Hepatocyte (in vitro differentiated cells): ENCODE measurements at places on chromosomes 3 and 15.
A peak's percentile ranks its signal among the peaks of the same experiment; 100 is the strongest.

- H3K27me3 ChIP-seq = no peaks in the 10 kb centered on the region
- H3K36me3 ChIP-seq = no peaks in the 10 kb centered on the region
- H3K4me1 ChIP-seq = no peaks in the 10 kb centered on the region
- H3K4me3 ChIP-seq = no peak overlapping the region
- H3K27ac ChIP-seq = no peak overlapping the region
Measured at GRCh38 chr3:139561255-139561817, 21.8 kb upstream of the RBP1 start.

DNA sequence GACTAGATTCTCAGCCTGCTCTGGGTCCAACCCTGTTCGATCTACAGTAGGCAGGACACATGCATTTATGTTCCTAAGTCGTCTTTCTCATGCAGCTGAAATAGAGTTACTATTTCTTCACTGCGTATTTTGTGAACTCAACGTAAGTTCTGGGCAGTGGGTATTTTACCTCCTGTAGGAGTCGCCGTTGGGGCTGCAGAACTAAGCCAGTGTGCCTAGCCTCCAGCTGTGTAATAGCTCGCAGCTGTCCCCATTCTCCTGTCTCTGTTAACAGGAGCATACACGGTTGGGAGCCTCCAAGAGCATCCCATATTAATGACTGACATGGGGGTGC, 58.4 kb upstream of the HRH1 start:
- H3K27me3 ChIP-seq = no peaks in the 10 kb centered on the region
- no peak for DNase-seq
- H3K36me3 ChIP-seq = no peaks in the 10 kb centered on the region
- no peak overlapping the region for H3K27ac ChIP-seq

GRCh38 chr3:189496375-189497138, 134.6 kb upstream of the TP63 start:
- DNase-seq = no peak
- no peak overlapping the region for H3K4me3 ChIP-seq
- H3K27me3 ChIP-seq = no peaks in the 10 kb centered on the region
- no peaks in the 10 kb centered on the region for H3K36me3 ChIP-seq
- no peaks in the 10 kb centered on the region for H3K4me1 ChIP-seq

DNA sequence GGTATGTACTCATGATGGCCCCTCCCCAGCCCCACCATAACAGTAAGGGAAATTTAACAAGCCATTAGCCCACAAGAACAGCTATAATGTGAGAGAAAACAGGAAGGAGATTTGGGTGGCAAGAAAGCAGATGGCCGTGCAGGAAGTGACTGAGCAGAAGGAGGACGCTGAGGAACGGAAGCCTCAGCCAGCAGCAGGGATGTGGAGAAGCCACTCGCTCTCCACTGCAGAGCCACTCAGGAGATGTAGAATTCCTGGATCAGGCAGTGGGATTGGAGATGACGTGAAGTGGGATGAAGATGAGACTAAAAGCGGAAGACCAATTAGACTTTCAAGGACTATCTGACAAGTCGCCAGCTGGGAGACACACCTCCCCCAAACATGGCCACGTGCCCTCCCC, 31.2 kb downstream of the PRR23E start:
- no peaks in the 10 kb centered on the region for H3K4me1 ChIP-seq
- no peak overlapping the region for H3K4me3 ChIP-seq
- H3K27ac ChIP-seq = no peak overlapping the region
- H3K36me3 ChIP-seq = no peaks in the 10 kb centered on the region

DNA sequence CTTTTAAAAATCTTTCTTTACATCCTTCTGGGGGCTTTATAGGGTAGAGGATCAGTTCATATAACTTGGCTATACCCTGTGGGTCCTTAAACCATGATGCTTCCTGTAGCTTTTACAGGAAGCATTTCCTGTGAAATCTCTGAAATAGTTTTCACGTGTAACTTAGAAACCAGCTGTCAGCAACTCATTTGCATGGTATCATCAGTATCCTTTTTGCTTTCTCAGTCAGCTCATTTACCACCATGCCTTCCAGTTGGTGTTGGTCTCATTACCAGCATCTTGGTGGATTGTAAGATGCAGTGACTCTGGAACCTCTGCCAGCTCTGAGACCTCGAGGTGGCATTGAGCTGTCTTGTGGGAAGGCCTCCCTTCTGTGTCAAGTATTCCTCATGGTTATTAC, 96.7 kb upstream of the MYZAP start:
- peak overlapping the region; percentile 79 for H3K27ac ChIP-seq
- no peak overlapping the region for H3K4me3 ChIP-seq
- H3K36me3 ChIP-seq = no peaks in the 10 kb centered on the region
- no peak for DNase-seq
- H3K4me1 ChIP-seq = peaks cover 29% of the 10 kb centered on the region
- H3K27me3 ChIP-seq = no peaks in the 10 kb centered on the region

GRCh38 chr3:30349507-30349906, 256.9 kb upstream of the TGFBR2 start:
- H3K4me3 ChIP-seq = no peak overlapping the region

- no peaks in the 10 kb centered on the region for H3K27me3 ChIP-seq
- H3K36me3 ChIP-seq = no peaks in the 10 kb centered on the region
- H3K4me1 ChIP-seq = no peaks in the 10 kb centered on the region
- no peak overlapping the region for H3K27ac ChIP-seq
- DNase-seq = no peak
Measured at GRCh38 chr3:108897883-108898282, 55.8 kb downstream of the GUCA1C start.

DNA sequence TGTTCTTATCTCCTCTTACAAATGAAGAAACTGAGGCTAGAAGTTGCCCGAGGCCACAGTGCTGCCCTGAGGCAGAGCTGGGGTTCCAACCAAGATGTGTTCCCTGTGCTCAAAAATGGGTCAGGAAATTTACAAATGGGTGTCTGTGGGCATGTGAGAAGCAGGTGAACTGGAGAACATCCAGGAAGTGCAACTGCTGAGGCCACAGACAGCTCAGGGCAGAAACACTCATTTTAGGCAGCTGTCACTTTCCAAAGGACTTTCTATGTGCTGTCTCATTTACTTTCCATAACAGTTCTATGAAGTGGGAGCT, 47.2 kb upstream of the ATP2B2 start:
- no peaks in the 10 kb centered on the region for H3K27me3 ChIP-seq
- H3K27ac ChIP-seq = no peak overlapping the region
- no peaks in the 10 kb centered on the region for H3K36me3 ChIP-seq
- DNase-seq = no peak

DNA sequence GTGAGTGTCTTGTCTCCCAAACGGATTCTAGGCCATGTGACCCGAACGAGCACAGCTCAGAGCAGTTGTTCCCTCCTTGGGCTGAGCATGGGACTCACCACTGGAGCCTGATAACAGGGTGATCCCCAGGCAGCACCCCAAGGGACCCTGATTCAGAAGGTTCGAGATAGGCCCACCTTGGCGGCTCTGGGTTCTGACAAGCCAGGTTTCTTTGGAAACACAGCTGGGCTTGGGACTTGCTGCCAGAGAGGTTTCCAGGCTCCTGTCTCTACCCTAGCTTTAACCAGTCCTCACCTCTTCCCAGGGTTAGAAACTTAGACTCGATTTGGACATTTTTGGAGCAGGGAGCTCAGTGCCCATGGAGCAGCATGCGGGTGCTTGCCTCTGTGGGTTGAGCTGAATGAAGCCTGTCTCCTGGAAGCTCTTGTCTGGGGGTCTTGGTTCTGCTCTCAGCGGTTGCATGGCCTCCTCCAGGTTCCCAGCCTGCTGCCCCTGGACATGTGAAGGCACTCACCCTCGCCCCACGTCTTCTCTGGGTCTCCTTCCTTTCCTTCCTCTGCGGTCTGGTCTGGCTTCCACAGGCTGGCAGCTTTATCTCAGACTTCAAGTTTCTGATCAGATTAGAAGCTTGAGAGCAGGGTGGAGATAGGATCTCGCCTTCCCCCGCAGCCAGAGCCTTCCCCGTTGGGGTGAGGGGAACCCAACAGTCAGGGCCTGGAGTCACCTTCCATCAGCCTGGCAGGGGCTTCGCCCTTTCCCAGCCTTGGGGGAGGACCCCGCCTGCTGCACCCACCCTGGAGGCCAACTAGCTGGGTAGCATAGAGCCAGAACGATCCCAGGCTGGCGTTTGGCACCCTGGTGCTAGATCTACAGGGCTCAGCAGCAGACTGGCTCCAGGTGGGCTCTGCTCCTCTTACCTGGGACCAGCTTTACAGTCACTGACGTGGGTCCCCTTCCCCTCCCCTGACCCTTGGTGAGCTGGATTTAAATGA, 21.0 kb downstream of the PAQR5 start:
- H3K27me3 ChIP-seq = no peaks in the 10 kb centered on the region
- no peak for DNase-seq
- peaks cover 12% of the 10 kb centered on the region for H3K4me1 ChIP-seq

DNA sequence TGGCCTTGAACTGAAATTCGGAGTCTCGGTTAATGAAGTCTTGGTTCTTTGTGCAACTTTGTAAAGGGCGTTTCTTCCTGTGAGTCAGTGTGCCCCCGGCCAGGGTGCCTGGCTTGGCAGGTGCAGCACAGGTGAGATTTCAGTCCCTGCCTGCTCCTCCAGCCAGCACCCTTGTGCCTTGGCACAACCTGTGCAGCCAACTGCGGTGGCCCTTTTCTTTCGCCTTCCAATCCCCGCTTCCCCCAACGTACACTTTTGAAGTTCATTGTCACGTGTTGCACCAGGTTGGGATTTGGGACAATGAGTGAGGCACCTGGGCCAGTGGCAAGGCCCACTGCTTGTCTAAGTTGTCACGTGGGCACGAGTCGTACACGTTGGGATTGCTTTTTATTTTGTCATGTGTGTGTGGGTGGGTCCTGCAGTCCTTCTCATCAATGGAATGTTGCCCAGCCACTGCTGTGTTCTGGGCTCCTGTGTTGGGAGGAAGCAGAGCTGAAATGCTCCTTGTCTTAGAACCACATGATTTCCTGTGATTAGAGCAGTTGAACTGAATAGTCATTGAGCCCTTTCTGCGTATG, 242.9 kb upstream of the BHLHE40 start:
- H3K4me1 ChIP-seq = peaks cover 5% of the 10 kb centered on the region
- H3K27ac ChIP-seq = peak overlapping the region; percentile 1
- H3K4me3 ChIP-seq = no peak overlapping the region
- peak; percentile 64 for DNase-seq
- H3K36me3 ChIP-seq = no peaks in the 10 kb centered on the region

DNA sequence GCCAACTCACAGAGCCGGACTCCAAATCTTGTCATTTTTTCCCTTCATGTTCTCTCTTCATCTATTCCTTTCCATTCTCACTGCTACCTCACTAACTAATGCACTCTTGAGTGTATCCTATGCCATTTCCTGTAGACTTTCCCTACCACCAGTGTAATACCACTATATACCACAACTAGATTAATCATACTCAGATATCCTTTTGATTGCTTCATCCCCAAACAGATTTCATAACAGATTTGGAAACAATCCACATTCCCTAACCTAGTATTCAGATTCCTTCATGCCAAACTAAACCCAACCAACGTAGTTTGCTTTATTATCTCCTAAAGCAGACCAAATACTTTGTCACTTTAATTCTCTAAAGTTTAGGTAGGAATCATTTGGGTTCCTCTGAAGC, 2.6 kb upstream of the PLOD2 start:
- H3K27me3 ChIP-seq = no peaks in the 10 kb centered on the region
- no peak overlapping the region for H3K27ac ChIP-seq
- no peak overlapping the region for H3K4me3 ChIP-seq
- DNase-seq = no peak
- H3K36me3 ChIP-seq = no peaks in the 10 kb centered on the region
